ENCODE measurements at places on chromosomes 1 and 21. TPM values are rescaled to one million over a fixed set of nuclear protein-coding genes. Genes with fewer than 3 reads are reported as not detected.

DNA sequence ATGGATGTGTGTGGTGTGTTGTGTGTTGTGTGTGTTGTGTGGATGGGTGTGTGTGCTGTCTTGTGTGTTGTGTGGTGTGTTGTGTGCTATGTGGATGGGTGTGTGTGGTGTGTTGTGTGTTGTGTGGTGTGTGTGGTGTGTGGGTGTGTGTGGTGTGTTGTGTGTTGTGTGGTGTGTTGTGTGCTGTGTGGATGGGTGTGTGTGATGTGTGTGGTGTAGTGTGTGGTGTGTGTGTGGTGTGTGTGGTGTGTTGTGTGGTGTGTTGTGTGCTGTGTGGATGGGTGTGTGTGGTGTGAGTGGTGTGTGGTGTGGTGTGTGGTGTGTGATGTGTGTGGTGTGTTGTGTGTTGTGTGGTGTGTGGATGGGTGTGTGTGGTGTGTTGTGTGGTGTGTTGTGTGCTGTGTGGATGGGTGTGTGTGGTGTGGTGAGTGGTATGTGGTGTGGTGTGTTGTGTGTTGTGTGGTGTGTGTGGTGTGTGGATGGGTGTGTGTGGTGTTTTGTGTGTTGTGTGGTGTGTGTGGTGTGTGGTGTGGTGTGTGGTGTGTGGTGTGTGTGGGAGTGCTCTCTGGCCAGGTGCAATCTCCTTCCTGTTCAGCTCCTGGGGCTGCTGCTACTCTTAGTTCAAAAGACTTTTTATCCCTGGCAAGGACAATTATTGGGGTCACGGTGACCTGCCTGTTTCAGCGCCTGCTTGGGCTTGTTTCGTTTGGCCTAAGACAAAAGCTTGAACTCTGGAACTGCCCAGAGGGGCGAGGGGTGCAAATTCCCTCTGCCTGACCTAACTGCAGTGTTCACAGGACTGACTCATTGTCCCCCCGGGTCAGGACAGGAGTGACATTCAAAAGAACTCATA lies 101.1 kb downstream of the UBIAD1 start:
- DNase-seq, result no peak

DNA sequence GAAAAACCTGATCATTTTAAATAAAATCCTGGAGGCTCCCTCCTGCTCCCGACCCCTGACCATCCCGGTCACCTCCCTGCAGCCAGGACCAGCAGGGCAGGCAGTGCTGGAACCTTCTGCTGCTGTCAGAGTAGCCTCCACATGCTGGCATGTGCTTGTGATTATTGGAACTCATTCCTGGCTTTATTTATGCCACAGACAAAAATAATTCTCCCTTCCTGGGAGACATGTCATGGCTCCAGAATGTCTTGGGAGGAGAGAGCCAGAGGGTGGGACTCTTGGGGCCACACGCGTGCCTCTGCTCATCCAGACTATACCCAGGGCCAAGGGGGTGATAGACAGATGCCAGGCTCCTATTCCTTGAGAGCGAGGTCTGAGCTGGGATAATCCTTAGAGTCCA lies 183.6 kb upstream of the RAB4A start:
- peak; percentile 58 for DNase-seq

- no peak for DNase-seq
These were observed 68.3 kb upstream of the PLA2G4A start for GRCh38 chr1:186760446-186760845.

- DNase-seq, result no peak
These were observed 18.6 kb downstream of the EBNA1BP2 start for GRCh38 chr1:43153443-43153842.

GRCh38 chr1:150441121-150441520 lies 46.1 kb upstream of the TARS2 start:
- no peak for DNase-seq

- DNase-seq, result no peak
These were observed 2.8 kb upstream of the ZBTB7B start for GRCh38 chr1:154999571-155000410.

DNA sequence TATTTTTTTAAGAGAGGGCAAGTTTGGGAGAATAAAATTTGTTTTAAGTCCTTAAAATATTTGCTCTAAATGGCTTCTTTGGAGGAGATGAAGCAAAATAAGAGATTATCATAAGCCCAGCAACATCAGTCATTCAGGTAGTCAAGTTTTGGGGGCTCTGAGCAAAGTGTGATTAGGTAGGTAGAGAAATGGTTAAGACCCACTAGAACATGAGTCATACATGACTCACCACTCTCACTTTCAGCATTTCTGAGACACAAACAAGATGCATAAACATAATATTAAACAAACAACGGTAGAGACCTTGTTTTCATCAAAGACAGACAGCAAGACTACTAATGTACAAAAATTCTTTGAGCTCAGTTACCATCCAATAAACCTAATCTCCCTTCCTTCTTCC lies 272.2 kb downstream of the LMO4 start:
- DNase-seq, result no peak

- DNase-seq, result no peak
These were observed 5.9 kb upstream of the LHX9 start for GRCh38 chr1:197911111-197911856.

DNA sequence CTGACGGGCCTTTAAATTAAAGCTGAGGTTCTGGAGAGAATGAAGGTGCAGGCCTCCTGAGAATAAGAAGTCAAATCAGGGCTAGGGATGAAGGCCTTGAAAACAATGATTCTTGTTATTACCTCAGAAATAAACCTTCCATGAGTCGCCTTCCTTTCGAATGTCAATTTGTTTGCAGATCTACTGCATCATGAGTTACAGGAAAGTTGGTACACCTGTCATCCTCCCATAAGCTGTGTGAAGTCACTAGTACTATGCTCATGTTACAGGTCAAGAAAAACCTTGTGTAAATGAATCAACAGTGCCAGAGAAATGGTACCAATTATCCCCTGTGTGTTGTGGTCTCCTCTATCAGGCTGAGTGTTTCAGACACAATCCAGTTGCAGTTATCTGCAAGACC lies 281.2 kb upstream of the PLXNA2 start:
- DNase-seq, result no peak

GRCh38 chr1:212915245-212916091 lies 34.9 kb upstream of the VASH2 start:
- DNase-seq, result peak; percentile 83

- no peak for DNase-seq
These were observed 119.1 kb downstream of the RRAGC start for GRCh38 chr1:38740487-38740886.

DNA sequence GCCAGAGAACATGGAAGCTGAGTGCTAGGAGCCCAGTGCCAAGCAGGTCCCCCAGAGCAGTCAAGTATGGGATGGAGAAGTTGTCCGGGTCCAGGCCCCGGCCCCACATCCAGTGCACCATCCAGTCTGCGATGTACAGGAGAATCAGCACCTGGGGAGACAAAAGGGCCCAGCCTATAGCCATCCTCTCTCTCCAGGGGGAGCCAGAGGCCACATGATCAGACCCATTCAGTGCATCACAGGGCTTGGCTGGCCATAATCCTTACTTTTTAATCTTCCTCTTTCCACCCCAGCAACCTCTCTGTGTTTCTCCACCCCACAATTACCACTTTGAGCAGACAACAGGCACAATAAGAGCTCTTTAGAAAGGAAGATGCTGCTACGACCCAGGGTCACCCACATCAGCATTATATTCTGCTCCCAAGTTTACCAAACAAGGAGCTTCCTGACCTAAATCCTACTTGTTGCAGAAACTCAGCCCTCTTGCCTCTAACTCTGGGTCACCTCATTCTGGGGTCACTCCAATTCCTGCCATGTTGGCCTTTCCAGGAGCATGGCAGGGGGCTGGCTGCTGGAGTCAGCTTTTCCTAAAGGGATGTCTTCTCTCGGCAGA lies 16.4 kb upstream of the RAB29 start:
- no peak for DNase-seq

GRCh38 chr1:14810595-14811361 lies 212.3 kb downstream of the KAZN start:
- no peak for DNase-seq

GRCh38 chr1:165828103-165828668 lies 772 bp downstream of the UCK2 start:
- no peak for DNase-seq

GRCh38 chr1:151294742-151295462 lies 12.8 kb downstream of the ZNF687 start:
- no peak for DNase-seq

GRCh38 chr1:86998280-86998679 lies 83.8 kb downstream of the HS2ST1 start:
- no peak for DNase-seq

DNA sequence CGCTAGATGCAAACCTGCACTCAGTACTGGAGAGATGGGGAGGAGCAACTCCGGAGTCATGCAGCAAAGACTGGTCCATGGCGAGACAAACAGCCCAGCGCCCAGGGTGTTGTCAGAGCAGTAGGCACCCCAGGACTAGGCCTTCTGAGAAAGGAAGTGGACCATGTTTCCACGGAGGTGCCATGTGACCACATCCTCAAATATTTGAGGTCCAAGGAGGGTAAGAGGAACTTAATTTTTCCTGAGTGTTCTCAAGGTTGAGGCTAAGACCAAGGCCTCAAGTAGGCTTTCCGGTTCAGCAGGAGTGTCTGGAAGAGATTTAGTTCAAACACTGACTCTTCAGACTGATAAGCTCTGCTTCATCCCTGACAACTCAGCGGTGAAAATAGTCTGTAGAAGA lies 186.2 kb downstream of the RHOU start:
- DNase-seq, result no peak

DNA sequence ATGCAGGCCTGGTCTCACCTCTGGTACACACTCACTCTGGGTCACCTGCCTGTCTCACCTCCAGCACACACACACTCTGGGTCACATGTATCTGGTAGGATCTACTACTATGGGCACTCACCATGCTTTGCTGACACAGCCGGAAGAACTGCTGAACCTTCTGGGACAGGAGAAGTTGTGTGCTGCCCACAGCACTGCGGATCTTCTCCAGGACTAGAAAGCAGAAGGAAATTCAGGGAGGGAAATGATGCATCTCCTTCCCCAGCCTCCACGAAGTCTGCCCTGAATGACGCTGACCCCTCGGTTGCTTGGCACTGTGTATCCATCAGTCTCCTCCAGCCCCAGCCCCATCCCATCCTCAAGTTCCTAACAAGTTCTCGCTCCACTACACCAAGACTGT lies 7.9 kb upstream of the SMIM12 start:
- DNase-seq, result no peak

DNA sequence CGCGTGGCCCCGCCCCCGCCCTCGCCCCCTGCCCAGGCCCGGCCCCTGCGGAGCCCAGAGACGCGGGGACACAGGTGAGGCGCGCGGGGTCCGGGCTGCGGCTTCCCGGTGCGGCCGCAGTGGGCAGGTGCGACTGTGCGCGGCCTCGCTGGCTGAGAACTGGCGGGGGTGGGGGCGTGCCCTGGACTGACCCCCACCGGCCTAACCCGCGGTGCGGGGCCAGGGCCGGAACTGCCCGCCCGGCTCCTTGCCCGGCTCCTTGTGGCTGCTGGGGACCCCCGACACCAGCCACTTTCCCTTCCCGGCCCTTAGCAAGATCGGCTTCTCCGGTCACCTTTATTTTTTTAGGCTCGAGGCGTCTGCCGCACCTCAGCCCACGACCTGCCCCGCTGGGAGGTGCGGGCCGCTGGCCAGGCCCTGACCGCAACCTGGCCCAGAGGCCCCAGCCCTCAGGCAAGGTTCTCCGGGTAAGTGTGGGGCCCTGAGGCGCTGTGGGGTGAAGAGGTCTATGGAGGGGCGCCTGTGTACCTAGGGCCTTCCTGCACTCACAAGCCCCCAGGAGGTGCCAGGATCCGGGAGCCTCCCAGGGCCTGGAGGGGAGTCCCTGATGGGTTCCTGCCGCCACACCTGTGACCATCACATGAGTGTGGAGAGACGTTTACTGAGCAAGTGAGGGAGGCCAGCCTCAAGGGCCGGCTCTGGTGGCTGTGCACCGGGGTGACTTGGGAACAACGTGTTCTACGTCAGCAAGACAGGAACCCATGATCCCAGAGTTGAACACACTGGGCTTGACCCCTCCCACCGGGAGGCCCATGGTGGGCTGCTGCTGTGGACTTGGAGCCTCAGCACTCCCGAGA lies at the start of gene SMIM1:
Gene SMIM1 (plus strand): TSS at position 35 of the 857 bp plus-strand sequence. CDS start 2,625 bp downstream, outside the sequence.
- DNase-seq, result peak; percentile 65

- DNase-seq, result peak; percentile 66
These were observed 17.2 kb upstream of the RLF start for GRCh38 chr1:40143891-40144575.

DNA sequence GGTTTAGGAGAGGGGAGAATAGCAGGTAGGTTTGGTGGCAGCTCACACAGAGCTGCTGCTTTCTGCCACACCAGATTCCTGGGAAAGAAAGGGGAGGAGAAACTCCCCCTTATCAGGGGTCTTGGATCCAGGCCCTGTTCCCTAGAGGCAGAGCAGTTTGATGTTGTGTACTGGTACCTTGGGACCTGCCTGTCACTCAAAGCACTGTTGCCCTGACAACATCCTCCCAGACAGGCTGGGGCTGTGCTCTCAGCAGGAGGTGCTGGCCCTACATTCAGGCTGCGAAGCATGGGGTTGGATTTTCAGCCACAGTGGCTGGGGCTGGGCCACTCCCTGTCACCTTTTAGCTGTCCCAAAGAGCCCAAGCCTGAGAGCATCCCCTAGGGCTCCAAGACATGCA lies 188.0 kb downstream of the GRIK3 start:
- DNase-seq, result no peak

Gene MMEL1
- total RNA-seq, result not detected

Gene GUK1
- 179 TPM for total RNA-seq

Gene KLHDC9
- 7.8 TPM for total RNA-seq

Gene LCE3D
- not detected for total RNA-seq

Gene CA6
- total RNA-seq, result not detected

Gene RGSL1
- not detected for total RNA-seq

Gene MYBPH
- not detected for total RNA-seq

Gene LRRC38
- not detected for total RNA-seq

Gene PEAR1
- 7.9 TPM for total RNA-seq
